ENCODE measurements at places on chromosomes 3 and 15.

GRCh38 chr15:57385923-57386390 lies 9.7 kb downstream of the CGNL1 start:
- DNase-seq: no peak

GRCh38 chr15:85019815-85020590 lies 38.3 kb downstream of the PDE8A start:
- DNase-seq: no peak

GRCh38 chr3:89692601-89693000 lies 585.2 kb downstream of the EPHA3 start:
- no peak for DNase-seq

- no peak for DNase-seq
These were observed 65.6 kb upstream of the MBNL1 start for GRCh38 chr3:152202976-152203626.

- no peak for DNase-seq
These were observed 181.1 kb downstream of the STT3B start for GRCh38 chr3:31713816-31714215.

- no peak for DNase-seq
These were observed 135.5 kb upstream of the TTC14 start for GRCh38 chr3:180466401-180467011.

DNA sequence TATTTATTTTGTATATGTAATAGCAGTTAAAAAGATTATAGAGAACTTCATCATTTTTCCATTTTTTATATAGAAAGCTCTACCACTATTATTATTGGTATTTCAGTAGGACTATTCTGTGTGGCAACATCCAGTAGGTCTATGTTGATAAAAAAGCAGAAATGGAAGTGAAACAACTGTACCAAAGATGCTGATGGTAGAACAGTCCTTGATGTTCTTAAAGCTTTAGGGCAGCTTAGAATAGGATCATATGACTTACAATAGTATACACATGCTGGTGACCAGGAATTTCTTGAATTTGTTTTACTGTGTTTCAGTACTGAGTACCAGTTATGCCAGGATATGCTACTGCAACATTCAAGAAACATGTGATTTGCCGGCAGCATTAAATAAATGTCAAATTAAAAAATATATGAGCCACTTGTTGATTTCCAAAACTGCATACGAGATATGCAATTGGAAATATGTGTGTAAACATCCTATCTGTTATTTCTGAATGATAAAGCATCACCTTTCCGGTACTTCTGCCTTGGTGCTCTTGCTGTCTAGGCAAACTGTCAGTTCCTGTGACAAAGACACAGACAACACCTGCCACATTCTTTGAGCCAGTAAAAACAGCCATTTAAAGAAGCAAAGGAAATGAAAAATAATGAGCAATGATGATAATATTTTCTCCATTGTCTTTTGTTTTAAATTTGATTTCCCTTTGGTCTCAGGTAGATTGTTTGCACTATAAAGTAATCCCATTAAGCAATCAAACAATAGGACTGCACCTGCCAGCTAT lies 649.2 kb downstream of the ZPLD1 start:
- no peak for DNase-seq

DNA sequence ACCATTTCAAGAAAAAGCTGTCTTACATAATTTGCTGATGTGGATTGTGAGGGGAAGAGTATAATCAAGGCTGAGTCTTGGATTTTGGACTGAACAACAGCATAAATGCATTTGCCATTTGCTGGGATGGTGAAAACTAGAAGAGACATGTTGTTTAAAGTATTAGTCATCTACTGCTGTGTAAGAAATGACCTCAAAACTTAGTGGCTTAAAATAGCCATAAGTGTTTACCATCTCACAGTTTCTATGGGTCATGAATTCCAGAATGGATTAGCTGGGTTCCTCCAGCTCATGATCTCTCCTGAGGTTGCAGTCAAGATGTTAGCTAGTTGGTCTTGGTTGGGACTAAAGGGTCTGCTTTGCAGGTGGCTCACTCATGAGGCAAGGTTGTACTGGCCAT lies 66.2 kb downstream of the SCN11A start:
- DNase-seq: no peak

GRCh38 chr3:58874248-58874741 lies 175.5 kb downstream of the CFAP20DC start:
- no peak for DNase-seq

DNA sequence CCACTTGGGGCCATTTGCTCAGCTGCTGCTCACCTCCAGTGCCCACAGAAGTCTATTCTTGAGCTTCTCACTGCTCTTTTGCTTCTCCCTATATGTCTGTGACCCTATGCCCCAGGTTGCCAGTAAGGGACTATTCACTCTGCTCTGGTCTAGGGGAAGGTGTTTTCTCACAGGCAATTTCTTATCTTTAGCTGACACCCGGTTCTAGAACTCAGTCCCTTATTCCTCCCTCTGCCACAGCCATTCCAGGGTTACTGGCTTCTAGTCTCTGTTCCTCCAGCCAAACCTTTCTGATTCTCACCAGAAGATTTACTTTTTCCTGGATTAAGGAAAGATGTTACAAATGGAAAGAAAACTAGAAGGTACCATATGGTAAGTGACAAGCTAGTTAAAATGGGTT lies 574.0 kb downstream of the NTRK3 start:
- no peak for DNase-seq

DNA sequence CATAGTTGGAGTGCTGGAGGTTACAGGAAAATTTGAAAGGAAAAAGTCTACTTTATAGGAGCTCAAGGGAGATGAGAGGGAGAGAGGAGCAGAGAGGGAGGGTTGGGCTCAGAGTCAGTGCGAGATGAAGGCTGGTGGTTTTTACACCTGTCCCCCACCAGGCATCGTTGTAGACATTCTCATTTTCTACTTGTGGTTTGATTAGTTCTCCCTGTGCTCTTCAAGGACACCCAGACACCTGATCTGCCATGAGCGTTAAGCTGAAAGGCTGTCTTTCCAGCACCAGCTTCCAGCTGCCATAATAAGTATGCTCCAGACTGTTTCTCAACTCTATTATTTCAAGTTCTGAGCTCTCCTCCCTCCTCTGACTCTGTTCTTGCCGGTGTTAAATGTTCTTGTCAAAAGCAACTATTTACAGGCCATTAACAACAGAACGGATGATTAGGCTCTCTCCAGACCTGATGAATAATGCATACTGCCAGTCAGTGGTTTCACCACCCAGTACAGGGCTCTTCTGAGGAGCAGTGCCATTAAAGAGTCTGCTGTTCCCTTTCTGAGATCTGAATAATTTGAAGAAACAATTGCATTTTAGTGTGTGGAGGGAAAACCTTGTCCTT lies 514.6 kb upstream of the MCTP2 start:
- no peak for DNase-seq

GRCh38 chr15:83044156-83044555 lies 22.9 kb downstream of the BTBD1 start:
- DNase-seq: no peak

GRCh38 chr3:109640146-109640652 lies 302.9 kb upstream of the DPPA4 start:
- no peak for DNase-seq

GRCh38 chr3:194035406-194036138 lies 100.4 kb upstream of the HES1 start:
- no peak for DNase-seq

DNA sequence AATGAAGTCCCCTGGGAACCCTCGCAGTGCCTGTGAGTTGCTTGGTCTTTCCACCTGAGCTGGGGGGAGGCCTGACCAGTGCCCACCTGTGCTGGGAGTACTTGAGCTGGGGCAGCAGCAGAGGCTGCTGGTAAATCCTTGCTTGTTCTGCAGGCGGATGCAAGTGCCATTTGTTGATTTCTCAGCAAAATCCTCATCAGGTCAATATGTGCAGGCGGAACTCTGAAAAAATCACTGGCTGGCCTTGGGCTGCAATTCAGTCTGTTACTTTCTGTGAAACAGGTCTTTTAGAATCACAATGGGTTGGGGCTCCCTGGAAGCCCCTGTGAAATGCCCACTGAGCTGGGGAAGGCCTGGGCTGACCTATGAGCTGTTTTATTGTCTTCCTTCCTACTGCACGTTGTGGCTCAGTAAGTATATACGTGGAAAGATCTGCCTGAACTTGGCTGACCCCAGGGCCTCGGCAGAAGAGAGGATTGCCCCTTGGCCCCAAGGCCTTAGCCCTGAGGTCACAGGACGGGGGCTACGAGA lies 182.0 kb upstream of the RGMA start:
- no peak for DNase-seq

DNA sequence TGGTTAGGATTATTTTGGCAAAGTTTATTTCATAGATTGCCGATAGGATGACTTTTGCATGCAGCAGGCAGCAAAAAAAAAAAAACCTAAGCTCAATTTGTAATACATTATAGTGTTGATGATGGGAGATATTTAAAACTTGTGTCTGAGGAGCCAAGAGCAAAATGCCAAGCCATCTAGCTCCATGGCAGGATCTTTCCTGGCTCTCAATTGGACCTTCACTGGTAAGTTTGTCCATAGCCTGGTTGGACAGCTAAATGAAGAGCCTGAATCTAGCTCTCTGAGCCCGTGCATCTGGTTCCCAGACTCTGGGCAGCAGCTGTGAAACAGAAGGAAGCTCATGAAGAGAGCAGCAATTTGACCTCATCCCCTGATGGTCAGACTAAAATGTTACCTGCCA lies 17.5 kb downstream of the STAC start:
- no peak for DNase-seq

DNA sequence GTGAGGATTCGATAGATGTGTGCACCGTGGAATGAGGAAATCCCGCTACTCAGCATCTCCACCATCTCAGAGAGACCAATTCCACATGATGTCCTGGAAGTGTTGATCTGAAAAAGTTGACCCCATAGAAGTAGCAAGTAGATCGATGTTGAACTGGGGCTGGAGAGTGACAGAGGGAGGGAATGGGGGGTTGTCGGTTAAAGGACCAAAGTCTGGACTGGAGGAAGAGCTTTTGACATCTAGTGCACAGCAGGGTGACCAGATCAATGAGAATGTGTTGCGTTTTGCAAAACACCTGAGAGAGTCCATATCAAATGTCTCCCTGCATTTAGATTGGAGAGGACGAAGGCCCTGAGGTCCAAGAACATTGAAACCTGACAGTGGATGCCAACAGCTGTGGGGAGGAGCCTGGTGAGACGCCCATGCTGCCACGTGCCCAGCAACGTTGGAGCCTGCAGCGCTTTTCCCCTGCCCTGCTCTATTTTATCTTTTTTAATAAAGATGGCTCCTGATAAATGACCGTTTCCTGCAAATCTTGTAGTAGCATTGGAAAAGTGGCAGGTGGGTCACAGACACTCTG lies 30.1 kb upstream of the RPL32 start:
- DNase-seq: no peak

DNA sequence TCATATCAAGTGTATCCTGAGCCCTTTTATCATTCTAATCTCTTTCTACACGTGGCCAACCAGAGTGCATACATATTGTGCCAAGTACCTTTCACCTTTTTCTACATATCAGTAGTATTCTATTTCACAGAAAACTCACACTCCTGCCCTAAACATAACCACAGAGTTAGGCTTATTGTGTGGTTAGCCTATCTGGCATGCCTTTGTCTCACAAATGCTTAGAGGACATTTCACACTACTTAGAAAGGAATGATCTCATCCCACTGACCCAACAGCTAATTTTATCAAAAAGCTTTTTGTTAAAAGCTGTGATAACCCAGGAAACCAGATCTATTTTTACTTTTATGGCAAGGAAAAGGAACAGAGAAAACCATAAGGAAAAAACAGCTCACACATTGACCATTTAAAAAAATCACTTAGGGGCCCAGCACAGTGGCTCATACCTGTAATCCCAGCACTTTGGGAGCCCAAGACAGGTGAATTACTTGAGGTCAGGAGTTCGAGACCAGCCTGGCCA lies 17.8 kb upstream of the MAP4 start:
- DNase-seq: no peak

GRCh38 chr15:30063835-30064546 lies 18.8 kb upstream of the GOLGA8J start:
- DNase-seq: no peak

GRCh38 chr3:100779480-100779879 lies 70.2 kb downstream of the TFG start:
- DNase-seq: no peak

GRCh38 chr15:48449734-48450133 lies 118.5 kb downstream of the DUT start:
- DNase-seq: no peak

DNA sequence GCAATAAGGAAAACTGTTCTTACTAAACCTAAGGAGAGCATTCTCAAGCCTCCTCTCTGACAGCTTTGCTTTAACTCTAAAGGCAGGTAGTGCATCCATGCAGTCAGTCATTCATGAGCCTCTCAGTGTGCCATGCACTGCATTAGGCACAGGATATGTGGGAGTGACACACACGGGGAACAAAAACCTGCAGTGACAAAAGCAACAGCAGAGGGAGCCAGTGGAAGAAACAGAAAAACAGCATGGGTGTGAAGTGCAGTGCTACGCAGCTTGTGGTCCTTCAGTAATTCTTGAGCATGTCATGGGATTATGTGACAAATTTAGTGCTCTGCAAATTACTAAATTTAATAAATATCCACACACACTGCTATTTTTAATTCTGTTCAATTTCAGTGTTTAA lies 230.7 kb downstream of the BBX start:
- no peak for DNase-seq

- DNase-seq: no peak
These were observed 30.4 kb downstream of the SLC51A start for GRCh38 chr3:196246612-196247308.

DNA sequence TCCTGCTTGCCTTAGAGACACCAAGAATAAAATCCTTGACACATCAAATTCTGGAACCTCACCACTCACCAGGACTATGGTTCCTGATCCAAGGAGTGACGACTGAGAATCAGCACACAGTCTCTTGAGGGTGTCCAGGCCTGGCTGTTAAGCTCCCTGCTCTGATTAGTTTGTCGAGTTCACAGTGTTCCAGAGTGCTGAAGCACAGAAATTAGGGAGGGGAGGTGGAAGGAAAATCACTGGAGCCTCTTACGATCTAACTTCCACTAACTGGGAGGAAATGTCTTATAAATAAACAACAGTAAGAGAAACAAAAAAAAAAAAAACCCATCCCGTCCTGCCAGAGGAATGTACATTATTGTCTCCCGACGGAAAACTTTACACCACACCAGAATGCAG lies 330.2 kb downstream of the TIGIT start:
- no peak for DNase-seq

DNA sequence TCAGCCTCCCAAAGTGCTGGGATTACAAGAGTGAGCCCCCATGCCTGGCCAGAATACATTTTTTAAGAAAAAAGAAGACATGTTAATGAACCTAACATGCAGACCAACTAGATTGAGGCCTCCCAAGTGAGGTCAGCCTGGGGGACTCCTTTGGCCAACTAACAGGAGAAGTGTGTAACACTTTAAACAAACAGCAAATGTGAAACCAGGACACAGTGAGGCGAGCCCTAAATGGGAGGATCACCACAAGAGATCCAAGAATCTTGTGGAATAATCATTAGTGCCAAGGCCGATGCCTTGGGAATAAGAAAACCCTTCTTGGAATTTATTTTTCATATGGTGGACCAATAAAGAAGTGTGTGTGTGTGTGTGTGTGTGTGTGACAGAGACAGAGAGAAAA lies 73.9 kb downstream of the ATP10A start:
- no peak for DNase-seq

DNA sequence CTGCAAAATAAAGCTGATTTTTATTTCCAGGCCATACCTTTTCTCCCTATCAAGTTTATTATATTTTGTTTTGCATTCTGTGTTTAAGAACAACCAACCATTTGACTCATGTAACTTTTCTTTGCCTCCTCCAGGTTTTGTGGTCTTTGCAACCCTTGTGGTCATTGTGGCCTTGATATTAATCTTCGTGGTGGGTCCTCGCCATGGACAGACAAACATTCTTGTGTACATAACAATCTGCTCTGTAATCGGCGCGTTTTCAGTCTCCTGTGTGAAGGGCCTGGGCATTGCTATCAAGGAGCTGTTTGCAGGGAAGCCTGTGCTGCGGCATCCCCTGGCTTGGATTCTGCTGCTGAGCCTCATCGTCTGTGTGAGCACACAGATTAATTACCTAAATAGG lies 27.6 kb downstream of the NIPA2 start:
- DNase-seq: no peak
